CD4-positive, alpha-beta T cell treated with Interleukin-21 for 1 hour (primary cell): ENCODE measurements at places on chromosomes 6 and 20.
A peak's percentile ranks its signal among the peaks of the same experiment; 100 is the strongest.

GRCh38 chr20:61049684-61050083 is 202.4 kb upstream of the CDH4 start:
- DNase-seq: no peak

- peak; percentile 68 for DNase-seq
Observed at GRCh38 chr20:3209257-3209945, at the start of gene ITPA. Gene ITPA (plus strand): TSS chr20:3209498. CDS start chr20:3209552, 54 bp downstream.

GRCh38 chr6:79673947-79674346 is 42.8 kb downstream of the SH3BGRL2 start:
- DNase-seq: no peak

DNA sequence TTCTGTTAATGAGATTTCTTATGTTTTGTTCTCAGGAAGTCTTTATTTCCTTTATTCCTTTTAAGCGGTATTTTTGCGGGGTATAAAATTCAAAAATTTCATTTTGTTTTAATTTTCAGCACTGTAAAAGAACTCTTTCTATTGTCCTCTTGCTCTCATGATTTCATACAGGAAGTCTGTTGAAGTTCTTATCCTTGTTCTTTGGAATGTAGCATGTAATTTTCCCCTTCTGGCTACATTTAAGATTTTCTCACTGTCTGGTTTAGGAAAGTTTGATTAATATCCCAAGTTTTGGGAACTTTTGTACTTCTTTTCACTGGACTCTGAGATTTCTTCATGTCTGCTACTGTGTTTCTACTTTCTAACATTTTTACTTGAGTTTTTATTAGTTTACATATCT is 581.4 kb upstream of the GJE1 start:
- no peak for DNase-seq

DNA sequence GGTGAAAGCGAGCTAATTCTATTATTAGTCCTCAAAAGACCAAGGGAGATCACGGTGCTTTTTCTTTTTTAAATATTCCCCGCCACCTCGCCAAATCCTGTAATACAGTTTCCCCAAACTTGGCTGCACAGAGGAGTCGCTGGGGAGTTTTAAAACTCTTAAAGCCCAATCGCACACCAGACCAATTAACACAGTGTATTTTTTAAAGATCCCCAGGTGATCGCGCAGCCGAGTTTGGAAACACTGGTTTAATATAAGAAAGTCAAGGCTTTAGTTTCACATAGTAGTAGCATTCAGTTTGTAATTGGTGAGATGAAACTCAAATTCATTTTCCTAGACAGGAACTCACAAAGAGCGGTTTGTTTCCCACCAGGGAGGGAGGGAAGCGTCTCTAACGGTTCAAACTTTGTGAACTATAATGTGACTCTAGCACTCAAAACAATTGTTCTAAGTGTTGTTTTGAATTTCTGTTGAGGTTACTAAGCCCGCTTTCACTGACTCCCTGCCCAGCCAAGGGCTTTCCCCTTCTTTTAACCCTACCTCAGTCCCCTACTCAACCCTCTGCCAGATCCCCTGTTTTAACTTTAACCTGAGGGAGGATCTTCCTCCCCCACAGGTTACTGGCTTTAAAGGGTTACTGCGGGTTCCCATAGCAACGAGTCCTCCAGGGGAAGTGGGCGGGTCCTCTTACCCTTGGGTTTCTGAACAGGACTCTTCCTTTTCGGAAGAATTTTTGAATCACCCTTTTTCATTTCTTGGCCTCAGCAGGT is 25.7 kb upstream of the BTBD3 start:
- DNase-seq: peak; percentile 35

DNA sequence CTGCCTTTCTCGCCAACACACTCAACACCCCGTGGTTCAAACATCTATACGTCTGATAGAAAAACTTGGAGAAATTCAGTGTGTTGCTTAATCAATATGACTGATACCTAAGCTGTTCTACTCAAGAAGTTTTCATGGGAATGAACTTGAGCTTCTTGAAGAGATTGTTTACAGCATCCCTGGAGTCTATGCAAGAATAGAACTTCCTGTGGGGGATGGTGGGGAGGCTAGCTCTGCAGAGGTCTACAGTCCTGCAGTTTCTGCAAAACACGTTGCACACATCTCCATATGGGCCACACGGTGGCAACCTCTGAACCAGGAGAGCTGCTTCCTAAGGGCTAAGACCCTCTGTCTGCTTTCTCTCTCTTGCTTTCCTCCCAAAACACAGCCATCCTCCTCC is 32.7 kb upstream of the FANCE start:
- DNase-seq: no peak

DNA sequence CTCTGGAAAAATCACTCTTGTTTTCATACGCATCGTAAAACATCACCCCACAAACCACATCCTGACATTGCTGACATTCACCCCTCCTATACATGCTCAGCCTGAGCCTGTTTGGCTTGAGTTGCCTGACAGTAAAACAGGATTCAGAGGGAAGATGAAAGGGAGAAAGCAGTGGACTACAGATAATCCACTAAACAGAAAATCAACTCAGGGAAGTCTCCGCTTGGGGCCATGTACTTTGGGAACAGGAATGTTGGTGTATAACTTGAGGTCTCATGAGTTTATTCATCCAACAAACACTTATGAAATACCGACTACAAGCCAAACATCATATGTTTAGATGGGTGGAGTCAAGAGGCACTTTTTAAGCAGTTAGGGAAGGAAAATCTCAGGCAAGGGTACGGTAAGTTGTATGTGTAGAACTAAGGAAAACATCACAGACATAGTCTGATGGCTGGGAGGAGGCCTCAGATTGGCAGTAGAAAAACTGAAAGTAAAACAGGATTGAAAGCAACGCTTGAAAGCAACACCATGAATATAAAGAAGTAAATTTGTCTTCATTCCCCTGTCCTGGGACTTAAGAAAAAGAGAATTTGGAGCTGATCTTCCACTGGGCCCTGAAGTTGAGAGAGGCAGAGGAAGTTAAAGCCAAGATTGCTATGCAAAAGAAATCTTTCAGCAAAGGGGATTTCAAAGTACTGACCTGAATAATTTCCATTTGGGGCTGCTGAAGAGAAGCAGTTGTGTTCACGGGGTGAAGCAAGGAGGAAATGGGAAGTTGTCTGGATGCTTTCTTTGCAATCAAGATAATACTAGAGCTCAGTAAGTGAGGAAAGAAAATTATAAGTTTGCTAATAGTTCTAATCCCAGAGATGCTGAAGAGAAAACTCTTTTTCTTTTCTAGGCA is 28.8 kb downstream of the PDE7B start:
- peak; percentile 71 for DNase-seq

DNA sequence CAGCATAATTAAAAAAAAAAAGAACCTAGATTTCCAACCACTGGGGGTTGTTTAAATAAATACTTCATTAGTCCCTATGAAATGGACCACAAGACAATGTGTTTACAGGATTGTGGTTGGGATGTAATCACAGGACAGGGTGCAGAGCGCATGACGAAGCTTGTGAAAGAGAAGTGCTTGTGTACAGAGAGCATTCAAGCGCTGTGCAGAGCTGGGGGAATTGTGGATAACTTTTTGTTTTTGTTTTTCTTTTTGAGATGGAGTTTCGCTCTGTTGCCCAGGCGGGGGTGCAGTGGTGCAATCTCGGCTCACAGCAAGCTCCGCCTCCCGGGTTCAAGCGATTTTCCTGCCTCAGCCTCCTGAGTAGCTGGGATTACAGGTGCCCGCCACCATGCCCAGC is 22.3 kb downstream of the LAMA5 start:
- DNase-seq: no peak

DNA sequence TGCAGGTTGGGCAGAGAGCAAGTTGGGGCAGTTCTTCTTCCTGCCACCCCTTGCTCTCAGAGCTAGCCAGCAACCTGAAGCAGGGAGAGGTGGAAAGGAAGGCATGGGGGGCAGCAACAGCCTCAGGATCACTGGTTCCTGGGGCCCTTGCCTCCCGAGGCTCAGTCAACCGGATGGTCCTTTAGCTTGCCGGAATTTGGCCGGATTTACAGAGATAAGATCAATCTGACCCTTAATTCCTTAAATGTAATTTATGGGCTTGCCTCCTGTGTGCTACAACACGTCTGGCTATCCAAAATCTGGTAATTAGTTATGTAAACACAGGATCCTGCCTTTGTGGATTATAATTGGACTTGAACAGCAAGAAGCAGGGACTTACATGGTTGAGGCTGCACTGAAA is 19.5 kb upstream of the TCP11 start:
- no peak for DNase-seq

DNA sequence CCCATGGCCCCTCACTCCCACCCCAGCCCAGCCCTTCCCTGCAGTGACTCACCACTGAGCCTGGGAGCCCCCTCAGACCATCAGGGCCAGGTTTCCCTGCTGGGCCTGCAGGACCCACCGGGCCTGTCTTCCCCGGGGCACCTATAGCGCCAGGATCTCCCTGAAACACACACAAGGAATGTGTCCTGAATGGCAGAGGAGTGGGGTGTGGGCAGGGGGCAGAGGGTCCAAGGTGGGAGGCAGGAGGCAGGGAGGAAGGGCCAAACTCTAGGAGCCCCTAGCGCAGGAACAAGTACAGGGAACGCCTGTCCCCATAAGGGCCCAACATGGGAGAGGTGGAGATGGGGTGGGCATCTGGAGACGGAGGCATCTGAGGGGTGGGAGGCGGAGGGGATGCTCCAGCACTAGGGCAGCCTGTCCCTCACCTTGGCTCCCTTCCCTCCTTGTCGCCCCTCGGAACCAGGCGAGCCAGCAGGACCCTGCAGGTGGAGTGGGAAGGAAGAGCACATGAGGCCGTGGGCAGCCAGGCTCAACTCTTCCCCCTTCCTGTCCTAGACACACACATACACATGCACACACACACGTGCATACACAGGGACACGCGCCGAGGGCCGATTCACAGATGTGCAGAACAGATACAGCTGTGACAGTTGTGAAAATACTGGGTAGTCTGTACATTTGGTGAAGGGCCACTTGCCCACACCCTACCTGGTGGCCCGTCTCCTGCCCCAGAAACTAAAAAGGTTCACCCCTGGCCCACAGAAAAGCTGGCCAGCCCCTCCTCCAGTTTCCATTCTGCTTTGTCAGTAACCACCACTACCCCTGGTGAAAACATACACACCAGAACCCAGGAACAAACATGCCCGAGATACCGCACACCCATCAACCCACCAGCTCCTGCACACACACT is 24.6 kb downstream of the COL11A2 start:
- DNase-seq: no peak

DNA sequence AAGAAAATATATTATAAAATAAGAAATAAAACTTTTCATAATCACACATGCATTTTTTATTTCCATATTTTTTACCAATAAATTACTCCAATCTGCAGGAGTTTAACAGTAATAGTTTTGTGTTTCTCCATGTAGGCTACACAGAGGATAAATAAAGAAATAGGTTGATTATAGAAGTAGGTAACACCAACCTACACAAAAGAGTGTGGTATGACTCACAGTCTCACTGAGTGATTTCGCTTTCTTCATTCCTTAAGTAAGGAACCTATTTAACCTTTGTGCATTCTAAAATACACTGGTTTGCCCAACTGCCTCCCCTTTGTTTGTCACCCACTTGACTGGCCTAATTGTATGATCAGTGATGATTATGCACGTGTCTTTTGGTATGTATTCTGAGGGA is 244.2 kb upstream of the RIMS1 start:
- DNase-seq: no peak

DNA sequence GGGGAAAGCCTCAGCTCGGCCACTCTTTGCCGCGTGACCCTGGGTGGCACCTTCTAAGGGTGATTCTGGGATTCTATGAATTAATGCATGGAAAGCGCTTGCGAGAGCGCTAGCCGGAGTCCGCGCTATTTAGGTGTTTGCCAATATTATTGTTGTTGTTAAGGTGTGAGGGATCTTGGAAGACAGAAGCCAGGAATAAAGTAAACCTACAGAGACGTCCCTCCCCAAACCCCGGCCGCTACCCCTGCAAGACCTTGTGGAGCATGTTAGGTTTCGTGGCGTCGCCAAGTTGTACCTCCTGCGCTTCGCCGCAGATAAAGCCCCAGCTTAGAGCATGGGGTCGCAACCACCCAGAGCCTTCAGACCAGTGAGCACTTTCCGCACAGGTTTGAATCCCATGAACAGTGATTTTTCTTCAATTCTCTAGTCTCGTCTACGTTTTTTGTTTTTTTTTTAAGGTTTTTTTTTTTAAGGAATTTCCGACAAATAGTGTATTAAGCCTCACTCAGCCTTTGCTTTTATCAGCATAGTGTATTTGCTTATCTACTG is 16.9 kb upstream of the ZSCAN9 start:
- DNase-seq: no peak

GRCh38 chr6:140271759-140272377 is 897.4 kb upstream of the CITED2 start:
- DNase-seq: no peak

- peak; percentile 9 for DNase-seq
Observed at GRCh38 chr6:28543651-28544610, 18.2 kb downstream of the GPX5 start.

GRCh38 chr20:62272200-62272599 is 30.6 kb upstream of the ADRM1 start:
- no peak for DNase-seq

- no peak for DNase-seq
Observed at GRCh38 chr6:1792989-1793388, 183.3 kb downstream of the FOXC1 start.

- DNase-seq: no peak
Observed at GRCh38 chr6:139676718-139677117, 302.3 kb upstream of the CITED2 start.

DNA sequence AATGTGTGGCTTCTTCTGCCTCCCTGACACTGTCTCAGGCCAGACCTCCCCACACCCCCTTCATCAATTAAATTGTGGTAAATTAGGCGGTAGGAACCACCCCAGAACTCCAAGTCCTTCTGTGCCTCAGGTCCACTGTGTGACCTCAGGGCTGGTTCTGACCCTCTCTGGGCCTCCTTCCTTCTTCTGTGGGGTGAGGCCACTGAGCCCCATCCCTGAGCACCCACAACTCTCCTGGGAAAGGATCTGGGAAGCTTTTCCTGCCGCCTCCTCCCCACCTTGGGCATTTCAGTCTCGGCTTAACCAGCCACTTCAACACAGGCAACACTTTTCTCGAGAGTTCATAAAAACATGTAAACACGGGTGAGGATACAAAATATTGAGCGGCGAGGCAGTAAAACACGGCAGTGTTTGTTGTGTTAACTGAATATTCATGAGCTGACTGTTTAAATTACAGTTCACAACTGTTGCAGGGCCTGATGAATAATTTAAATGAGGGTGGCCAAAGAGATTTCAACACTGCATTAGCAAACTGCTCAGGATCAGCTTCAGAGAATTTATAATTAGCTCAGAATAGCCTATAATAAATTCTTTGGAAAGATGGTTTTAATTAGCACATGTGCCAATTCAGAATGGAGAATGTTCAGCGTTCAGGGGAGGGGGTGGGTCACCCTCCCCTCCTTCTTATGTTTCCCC is 112.1 kb downstream of the TOX2 start:
- no peak for DNase-seq

DNA sequence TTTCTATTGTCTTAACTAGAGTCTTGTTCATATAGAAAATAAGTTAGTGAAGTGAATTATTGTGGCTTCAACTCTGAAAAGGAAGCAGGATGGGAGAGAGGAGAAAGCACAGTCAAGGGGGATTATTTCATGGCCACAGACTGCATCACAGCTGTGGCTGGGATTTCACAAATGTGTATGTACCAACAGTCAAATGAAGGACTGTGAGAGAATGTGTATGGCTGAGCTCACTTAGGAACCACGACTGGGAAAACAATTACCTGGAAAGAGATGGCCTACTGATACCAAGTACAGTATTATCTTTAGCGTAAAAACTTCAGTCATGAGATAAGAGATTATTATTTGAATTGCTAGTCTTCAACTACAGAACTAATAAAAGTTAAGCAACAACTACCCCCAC is 54.9 kb downstream of the SESN1 start:
- no peak for DNase-seq

- no peak for DNase-seq
Observed at GRCh38 chr6:106785298-106785697, 155.9 kb downstream of the QRSL1 start.

- peak; percentile 27 for DNase-seq
Observed at GRCh38 chr20:10553326-10553984, 118.3 kb downstream of the SLX4IP start.
